IMR-90 (cell line): ENCODE measurements at places on chromosomes 1 and 21. TPM values are rescaled to one million over a fixed set of nuclear protein-coding genes. Genes with fewer than 3 reads are reported as not detected.
A peak's percentile ranks its signal among the peaks of the same experiment; 100 is the strongest.

Gene THEM5
- polyA plus RNA-seq = not detected in 2 replicates

Gene MYOG
- not detected in 2 replicates for polyA plus RNA-seq

GRCh38 chr1:194026422-194026821 lies 840.0 kb upstream of the B3GALT2 start:
- H3K27me3 ChIP-seq = no peaks in the 10 kb centered on the region
- 0 out of 2 replicates have a peak, but pooled peaks cover 2% of the 10 kb centered on the region for H3K4me1 ChIP-seq
- no peak for DNase-seq

- peaks cover 27% of the 10 kb centered on the region for H3K27me3 ChIP-seq
- peak; percentile 50 for DNase-seq
- H3K27ac ChIP-seq = no peak overlapping the region
- peaks cover 4% of the 10 kb centered on the region for H3K4me1 ChIP-seq
Observed at GRCh38 chr1:154190550-154190949, 1.4 kb downstream of the TPM3 start.

Gene LRRC53
- polyA plus RNA-seq = not detected in 2 replicates
